SHP77 (cell line): ENCODE measurements at places on chromosomes 4 and X.

DNA sequence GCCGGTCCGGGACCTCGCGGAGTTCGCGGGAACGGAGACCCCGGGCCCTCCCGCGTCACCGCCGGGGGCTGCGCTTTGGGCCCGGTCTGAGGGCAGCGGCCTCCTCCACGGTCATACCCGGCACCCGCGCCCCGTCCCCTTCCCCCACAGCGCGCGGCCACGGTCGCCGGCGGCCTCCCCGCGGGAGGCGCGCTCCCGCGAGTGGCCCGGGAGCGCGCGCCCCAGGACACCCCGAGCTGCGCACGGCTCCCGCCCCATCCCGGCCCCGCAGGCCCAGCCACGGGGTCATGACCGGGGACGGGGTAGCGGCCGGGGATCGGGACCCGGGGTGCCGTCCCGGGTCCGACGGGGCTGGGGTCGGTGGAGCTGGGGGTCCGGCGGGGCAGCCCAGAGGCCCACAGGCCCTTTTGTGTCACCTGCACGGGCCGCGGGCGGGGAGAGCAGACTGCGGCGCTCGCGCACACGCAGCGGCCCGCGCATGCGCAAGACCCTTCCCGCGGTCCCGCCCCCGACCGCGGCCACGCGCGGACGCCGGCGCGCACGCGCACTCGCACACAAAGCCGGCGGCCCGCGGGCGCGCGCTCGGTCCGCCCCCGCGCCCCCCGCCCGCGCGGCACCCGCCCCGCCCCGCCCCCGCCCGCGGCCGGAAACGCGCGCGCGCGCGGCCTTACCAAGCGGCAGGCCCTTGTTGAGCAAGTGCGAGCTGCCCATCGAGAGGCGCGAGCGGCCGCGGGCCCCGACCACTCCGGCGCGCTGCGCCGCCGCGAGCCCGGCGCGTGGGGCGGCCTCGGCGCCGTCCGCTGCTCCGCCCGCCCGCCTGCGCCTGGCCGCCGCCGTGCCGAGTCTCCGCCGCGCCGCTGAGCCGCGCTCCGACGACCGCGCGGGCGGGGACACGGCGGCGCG, at the start of gene CTBP1:
Gene CTBP1 (minus strand): TSS at position 886 of the 903 bp plus-strand sequence. CDS start 7,799 bp downstream, outside the sequence.
- peak; percentile 31 for DNase-seq

GRCh38 chrX:103687696-103688201, 1.2 kb upstream of the MORF4L2 start:
- peak; percentile 25 for DNase-seq

- no peak for DNase-seq
These were observed 42.3 kb downstream of the RFC1 start for GRCh38 chr4:39323821-39324220.

DNA sequence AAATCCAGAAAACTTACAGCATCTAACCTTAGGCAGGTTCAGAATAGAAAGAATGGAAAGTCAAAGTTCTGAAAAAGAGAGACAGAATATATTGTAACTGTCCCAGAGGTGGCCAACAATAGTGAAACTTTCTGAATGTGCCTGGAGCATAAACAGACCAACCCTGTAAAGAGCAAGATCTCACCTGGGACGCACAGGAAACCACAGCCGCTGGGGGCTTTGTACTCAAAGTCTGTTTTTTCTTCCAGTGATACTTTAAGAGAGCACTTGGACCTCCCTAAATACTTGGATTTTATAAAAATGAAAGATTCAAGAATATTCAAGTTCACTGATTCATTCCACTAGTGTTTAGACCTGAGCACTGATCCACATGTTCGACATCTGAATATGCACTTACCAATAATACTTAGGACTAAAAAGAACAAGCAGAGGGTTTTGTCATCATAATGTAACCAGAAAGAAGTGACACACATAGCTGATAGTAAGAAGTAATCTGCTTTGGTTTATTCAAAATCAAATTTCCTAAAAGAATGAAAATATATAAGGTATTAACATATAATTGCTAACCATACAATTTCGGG, 35.3 kb downstream of the ARAP2 start:
- no peak for DNase-seq

- peak; percentile 2 for DNase-seq
These were observed 105.8 kb upstream of the CBR4 start for GRCh38 chr4:169115897-169116254.

- no peak for DNase-seq
These were observed 103.2 kb downstream of the GC start for GRCh38 chr4:71680706-71681105.
